Endothelial cell (in vitro differentiated cells): ENCODE measurements at places on chromosomes 5 and 9.

GRCh38 chr9:36193023-36193422 lies 2.3 kb downstream of the CLTA start:
- DNase-seq: no peak

GRCh38 chr5:148297731-148298130 lies 14.5 kb upstream of the SPINK7 start:
- no peak for DNase-seq

DNA sequence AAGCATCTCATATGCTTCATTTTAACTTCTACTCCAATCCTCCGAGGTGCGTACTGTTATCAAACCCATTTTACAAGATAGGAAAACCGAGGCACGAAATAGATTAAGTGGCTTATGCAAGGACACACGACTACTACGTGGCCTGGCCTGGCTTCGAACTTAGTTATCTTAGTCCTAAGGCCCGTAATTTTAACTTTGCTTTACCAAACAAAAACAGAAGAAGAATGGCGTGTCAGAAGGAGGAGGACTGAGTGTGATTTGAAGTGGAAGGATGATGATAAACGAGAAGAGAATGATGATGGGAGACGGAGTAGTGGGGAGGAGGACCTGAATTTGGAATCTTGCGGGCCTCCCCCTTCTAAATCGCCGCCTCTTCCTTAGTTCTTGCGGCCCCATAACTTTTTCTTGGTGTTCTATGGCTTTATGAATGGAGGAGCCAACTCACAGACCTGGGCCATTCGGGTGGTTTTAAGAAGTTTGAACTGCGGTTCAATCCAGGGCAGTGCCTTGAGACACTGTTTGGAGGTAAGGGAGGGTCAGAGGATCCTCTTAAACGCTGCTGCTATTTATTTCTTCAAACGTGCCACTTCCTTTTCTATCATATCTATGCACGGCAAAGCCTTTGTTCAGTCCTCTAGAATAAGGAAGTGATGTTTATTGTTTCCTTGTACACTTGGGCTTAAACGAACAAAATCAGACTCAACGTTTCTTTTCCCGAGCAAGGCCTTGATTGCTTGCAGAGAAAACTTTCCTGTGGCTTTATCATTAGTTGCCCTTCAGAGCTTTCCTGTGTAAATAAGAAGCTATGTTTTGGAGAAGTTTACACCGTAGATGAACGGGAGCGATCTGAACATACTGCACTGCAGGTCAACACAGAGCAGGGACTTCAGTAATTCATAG lies 795 bp downstream of the CNOT8 start:
- no peak for DNase-seq

DNA sequence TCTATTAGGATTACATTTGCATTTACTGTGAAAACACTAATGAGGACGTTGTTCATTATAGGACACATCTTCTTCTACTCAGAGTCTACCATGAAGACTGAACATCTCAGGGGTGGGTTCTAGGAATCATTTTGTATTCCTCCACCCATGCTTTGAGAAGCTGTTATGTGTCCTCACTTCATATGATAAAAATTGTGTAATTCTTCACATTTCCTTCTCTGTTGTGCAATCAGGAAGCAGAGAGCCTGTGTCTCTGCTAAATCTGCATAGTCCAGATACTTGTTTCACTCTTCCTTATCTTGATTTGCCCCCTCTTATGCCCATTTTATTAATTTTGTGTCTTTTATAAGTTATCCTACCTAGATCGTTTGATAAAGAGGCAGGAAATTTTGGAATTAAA lies 97.8 kb upstream of the IQGAP2 start:
- DNase-seq: no peak

- no peak for DNase-seq
These were observed 3.3 kb downstream of the SEPTIN8 start for GRCh38 chr5:132773601-132774355.

- no peak for DNase-seq
These were observed 29.5 kb upstream of the SPIN1 start for GRCh38 chr9:88358723-88359122.

DNA sequence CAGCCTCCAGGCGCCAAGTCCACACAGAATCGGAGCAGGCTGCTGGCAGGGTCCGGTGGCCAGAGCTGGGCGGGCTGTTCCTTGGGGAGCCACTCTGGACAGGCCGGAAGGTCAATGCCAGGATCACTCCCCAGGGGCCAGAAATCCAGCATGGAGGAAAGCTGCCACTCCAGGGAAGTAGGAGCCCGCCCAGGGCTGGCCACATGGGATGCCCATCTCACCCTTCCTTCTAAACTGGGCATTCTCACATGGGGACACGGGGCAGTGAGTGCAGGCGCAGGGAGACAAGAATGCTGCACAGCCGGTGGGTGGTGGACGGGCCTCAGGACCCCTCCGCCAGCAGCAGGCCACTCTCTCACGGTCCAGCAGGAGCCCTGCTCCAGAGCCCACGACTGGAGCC lies 58.2 kb downstream of the ADAMTS2 start:
- DNase-seq: no peak

GRCh38 chr5:142486581-142486980 lies 161.8 kb upstream of the SPRY4 start:
- DNase-seq: no peak

GRCh38 chr5:24065779-24066178 lies 558.4 kb downstream of the PRDM9 start:
- DNase-seq: no peak

GRCh38 chr9:100465761-100466160 lies 7.2 kb upstream of the TMEFF1 start:
- DNase-seq: no peak

- no peak for DNase-seq
These were observed 97.0 kb upstream of the SPRY4 start for GRCh38 chr5:142421621-142422397.

DNA sequence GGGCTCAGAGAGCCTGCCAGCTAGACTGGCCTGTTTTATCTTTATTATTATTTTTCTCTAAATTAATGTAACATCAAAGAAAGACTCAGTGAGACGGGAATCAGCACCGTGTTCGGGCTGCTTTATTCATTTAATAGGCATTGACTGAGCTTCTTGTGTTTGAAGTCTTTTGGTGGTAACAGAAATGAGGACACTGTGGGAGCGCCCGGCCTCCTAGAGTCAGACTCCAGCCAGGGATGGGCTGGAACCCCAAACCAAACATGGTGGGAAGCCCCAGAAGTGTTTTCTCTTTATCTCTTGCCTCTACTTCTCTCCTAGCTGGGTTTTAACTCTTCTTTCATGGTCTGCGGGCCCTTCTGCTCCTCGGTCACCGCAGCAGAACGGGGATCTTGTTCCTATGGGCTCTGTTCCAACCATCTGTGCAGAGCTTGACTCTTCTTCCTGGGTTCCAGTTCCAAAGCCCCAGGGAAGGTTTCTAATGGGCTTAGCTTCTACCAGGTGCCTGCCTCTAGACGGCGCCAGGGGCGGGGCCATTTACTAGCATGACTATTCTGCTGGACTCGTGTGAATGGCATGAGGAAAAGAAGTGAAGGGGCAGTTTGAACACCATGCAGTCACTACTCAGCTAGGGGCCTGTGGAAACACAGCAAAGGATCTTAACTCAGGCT lies 123.8 kb downstream of the FGF18 start:
- no peak for DNase-seq

DNA sequence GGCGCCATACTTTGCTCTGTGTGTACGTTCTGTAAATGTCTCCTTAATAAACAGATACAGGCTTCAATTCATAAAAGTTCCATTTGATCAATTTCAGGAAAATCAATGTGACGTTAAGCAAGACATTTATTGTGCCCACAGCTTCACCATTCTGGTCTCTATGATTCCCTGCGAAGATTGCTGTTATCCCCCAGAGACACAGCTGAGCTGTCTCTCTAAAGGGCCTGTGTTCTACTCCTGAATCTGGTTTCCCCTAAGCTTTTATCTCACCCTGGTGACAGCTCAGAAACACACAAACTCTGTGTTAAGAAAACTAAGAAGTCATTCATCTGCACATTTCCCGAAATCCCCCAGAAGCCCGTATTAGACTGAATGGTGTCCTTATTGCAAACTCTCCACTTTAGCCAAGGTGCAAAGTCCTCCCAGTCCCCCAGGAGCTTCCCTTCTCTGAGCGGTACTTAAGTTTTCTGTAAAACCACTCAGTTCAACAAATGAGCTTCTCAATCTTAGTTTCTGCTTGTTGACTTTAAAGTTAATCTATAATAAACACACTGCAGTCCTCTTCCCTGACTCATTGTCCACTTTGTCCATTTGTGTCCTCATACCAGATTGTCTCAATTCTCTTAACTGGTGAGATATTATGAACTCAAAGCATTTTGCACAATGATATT lies 1.4 kb upstream of the C5orf15 start:
- DNase-seq: no peak

DNA sequence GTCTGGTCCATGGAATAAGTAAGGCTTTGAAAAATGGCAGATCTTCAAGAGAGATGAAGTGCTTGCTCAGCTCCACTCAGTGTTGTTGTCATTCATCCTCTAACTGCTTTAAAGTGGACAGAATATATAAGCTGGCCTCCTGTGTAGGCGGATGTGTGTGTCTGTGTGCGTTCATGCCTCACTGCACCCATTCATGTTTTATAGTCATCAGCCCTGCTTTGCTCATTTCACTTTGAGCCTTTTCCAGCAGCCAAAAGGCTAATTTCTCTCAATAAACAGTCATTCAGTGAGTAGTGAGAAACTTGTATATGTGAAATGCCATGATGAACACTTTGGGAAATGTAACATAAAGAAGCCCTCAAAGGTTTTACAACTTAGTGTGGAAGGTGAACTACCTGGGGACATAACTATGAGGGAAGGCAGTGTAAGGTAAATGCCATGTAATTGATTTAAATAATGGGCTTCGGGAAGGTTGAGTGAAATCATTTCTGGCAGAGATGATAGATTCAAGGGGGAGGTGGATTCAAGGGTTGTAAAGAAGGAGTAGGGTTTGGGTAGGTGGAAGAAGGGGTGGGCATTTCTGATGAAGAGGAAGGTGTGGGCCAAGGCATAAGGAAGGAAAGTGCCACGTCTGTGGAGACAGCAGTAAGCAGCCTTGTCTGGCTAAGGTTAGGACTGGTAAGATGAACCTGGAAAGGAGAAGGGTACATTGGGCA lies 15.7 kb downstream of the TTC23L start:
- DNase-seq: no peak

DNA sequence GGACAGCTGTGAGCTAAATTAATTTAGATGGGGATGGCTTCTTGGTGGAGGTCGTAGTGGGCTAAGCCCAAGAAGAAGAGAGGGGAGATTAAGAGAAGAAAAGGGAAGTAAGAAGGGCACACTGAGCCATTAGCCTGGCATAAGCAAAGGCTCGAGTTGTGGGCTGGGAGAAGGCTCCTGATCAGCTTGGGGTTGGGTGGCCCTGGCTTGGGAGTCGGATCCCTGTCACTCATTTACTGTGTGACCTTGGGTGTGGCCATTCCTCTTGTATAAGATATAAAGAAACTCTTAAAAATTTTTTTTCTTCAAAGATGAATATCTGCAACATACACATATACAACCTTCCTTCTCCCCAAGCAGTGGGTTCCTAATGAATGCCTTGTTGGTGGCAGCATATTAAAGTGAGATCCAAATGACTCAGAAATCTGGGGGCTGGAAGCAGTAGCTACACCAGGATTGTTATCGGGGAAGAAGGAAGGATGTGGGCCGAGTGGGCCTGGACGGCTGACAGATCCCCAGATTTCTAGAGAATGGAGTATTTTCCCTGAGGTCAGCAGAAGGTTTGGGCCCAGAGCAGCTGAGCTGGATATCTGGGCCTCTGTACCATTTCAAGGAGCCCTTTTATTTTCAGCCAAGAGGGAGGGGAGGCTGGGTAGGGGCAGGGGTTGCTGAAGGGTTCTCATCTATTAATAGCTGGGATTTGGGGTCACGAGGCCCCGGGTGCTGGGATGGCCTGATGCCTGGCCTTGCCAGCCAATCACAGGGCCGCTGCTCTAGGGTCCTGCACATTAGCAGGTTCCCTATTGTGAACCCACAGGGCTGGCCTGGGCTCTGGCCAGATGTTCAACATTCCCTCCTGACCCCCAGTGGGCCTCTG lies 52.1 kb downstream of the PPARGC1B start:
- no peak for DNase-seq

DNA sequence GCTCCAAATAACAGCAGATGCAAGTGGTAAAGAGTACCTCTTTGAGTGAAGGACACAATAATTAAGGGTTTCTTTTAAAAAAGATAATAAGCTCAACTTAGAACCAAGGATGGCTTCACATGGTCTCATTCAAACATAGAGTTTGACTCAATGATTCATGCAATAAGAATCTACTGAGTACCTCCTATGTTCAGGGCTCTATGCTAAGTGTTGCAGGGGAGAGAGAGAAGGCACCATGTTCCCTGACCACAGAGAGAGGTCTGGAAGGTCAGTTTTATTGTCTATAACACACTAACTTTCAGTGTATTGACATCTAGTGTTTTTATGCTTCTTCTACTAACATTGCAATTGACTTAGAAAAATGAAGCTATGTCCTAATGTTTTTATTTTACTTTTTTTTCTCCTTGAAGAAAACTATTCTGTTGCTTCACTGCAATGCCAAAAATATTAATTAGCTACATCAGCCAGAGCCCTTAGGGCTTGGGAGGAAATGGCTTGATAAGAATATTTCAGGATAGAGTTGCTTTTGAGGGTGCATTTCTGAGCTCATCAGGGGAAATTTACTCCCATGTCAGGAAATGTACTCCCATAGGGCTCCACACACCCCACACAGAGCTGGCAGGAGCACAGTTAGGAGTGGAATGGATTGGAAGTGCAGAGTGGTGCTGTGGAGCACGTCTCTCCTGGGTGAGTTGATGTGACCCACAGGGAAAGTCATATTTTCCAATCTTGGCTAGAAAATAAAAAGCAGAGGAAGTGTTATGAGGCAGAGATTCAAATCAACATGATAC lies 106.6 kb downstream of the PDE8B start:
- DNase-seq: no peak

GRCh38 chr5:123285122-123286023 lies 137.8 kb downstream of the CEP120 start:
- DNase-seq: peak; percentile 54

GRCh38 chr5:172450861-172451695 lies 3.2 kb downstream of the SH3PXD2B start:
- peak; percentile 54 for DNase-seq

GRCh38 chr5:125630237-125630636 lies 793.0 kb upstream of the GRAMD2B start:
- DNase-seq: no peak
